Activated naive CD4-positive, alpha-beta T cell treated with Interleukin-2 at 50 U/mL for 16 hours (primary cell): ENCODE measurements at places on chromosomes 11 and 22.

DNA sequence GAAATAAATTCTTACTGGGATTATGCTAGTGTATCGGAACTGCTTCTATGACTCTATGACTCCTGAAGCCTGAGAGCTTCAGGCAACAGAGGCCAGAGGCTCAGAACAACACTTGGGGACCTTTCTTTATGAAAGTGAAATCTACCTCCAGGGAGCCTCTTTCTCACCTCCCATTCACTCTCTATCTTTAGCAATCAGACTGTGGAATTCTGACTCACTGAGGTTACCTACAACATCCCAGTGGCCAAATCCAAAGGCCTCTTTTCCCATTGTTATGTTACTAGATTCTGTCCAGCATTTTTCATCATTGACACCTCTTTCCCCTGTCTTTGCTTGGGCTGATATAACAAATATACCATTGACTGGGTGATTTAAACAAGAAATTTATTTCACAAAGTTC is 14.1 kb upstream of the CYB5R2 start:
- no peak for DNase-seq

DNA sequence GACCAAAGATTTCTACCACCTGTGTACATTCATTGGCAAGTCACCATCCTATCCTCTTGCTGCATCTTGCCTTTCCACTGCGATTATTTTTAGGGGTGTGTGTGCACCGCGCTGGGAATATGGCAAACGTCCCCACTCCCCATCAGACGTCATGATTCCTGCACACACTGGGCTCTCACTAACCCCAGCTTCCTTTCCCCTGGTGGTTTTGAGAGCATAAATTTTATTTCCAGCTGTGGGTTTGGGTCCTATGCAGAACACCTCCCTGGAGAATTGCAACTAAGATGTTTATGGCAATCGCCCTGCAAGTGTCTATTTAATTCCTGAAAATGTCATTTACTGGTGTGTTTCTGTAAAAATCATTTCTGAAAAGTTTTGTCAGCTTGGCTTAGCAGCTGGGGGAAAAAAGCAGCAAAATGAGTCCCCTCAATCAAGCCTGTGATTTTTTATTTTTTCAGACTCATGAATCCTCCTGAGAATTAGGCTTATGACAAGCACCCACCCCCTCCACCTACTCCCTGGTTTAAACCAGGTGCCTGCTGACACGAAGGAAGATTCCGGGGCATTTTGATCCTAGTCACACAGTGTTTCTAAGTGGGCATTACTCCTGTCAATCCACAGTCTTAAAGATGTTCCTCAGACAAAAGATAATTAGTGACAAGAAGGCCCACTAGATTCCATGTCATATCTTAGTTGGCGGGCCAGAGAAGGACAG is 23.8 kb downstream of the UPB1 start:
- DNase-seq, result no peak

DNA sequence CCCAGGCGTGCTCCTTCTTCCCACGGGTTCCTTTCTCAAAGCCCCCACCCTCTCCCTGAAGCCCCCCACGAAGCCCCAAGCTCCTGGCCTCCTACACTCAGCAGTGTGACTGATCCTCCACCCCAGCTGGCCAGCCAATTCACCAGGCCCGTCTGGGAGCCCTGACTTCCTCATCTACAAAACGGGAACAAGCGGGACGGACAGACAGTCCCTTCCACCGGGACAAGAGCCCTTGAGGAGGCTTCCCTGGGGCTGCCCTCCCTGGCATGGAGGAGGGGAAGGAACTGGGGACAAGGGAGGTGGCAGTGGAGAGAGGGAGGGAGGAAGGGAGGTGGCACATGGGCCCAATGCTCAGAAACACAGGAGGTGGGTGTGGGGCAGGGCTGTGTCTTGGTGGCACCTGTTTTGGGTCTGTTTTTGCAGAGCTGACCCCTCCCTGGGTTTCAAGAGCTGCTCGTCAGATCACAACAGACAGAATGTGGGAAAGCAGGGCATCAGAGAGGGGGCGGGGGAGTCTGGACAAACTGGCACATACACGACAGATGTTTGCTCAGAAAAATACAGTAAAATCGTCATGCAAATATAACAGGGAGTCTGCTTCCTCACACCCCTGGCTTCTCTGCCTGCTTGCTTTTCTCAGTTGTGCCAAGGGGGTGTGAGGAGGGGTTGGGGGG is 56.8 kb downstream of the ELFN2 start:
- DNase-seq, result no peak

GRCh38 chr11:110200241-110200640 is 96.2 kb downstream of the RDX start:
- DNase-seq, result no peak

- DNase-seq, result no peak
These were observed 814.5 kb downstream of the OPCML start for GRCh38 chr11:132717824-132718223.

GRCh38 chr11:25423436-25424199 is 908.3 kb upstream of the ANO3 start:
- no peak for DNase-seq

GRCh38 chr22:18101536-18101935 is 9.1 kb upstream of the TUBA8 start:
- DNase-seq, result no peak

DNA sequence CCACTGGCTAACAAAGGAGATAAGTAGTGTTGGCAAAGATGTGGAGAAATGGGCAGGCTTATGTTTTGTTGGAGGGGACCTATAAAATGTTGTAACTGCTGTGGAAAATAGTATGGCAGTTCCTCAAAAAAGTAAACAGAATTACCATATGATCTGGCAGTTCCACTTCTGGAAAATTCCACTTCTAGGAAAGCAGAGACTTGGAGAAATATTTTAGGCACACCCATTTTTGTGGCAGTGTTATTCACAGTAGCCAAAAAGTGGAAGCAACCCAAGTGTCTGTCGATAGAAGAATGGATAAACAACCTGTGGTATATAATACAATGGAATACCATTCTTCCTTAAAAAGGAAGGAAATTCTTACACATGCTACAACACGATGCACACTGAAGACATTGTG is 57.0 kb upstream of the ADORA2A start:
- DNase-seq, result no peak

- no peak for DNase-seq
These were observed 14.0 kb upstream of the TUB start for GRCh38 chr11:8066911-8067455.

- no peak for DNase-seq
These were observed 154.0 kb upstream of the SYT13 start for GRCh38 chr11:45440111-45440510.

DNA sequence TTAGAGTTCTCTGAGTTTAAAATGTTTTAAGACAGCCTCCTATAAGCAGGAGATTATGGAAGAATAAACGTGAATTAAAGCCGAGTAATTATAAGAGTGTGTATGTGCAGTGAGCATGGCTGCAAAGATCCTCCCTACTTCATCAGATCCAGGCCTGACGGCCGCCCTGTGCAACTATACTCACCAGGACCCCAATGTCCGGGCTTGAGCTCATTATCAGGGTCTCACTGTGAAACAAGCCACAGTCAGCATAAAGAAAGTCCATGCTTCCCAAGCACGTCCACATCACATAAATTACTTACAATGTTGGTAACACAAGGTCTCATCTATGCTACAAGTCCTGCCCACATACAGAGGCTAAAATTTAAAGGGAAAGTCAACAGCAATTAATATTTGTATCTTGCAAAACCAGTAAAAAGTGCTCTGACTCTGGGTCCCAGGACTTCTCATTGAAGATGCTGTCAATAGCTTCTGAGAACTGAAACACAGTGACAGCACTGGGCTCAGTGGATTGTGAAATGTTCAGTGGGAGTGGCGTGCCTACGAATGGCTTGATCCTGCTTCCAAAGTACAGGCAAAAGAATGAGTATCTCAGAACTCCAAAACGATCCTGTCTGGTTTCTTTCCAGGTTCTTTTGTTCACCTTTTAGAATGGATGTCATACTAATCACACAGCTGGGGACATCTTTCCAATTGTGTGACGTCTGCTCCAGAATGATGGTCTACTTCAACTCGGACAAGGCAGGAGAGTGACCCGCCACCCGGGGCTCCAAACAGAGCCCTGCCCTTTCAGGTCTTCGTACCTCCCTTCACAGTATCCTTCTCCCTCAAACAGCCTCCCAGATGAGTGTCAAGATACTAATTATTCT is 72.1 kb upstream of the ARFGAP3 start:
- no peak for DNase-seq

DNA sequence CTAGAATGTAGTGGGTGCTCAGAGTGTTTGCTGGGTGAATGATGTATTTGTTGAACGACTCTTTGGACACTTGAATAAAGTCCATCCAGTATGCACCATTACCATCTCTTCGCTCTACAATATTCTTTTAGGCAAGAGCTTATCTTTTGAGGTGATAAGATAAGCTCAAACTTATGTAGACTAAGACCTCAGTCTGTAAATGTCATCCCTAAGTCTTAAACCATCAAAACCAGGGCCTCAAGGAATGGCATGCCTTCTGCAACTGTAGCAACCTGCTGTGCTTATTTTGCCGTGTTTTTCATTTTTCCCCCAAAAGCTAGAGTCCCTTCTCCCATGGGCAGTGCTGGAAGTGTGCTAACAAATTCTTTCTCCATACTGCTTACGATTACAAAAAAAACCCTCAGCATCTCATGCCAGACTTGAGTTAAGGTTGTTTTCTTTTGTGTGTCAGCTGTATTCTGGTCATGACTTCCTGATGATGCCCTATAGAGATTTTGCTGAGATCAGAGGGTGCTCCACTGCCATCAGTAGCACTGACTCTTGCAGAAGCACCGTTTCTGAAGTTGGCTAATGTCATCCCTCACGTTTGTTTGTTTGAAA is 27.8 kb downstream of the LIMK2 start:
- DNase-seq, result no peak

DNA sequence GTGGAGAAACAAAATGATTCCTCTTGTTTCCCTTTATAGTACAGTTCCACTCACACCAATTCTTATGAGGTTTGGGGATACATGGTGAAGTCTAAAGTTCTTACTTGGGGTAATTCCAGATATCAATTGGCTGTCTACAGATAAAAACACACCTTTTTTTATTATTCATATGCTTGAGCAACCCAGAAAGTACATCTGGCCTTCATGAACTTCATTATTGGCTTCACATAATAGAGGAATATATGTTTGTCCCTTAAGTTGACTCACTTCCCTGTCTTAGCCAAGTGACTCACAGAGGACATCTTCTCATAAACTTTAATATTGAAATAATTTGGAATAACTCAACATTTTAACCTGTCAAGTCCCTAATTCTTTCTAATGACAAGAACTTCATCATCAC is 36.3 kb upstream of the SOX6 start:
- DNase-seq, result no peak

GRCh38 chr11:3199537-3200295 is 18.9 kb downstream of the MRGPRG start:
- no peak for DNase-seq
